ENCODE measurements at places on chromosomes 1 and 21. TPM values are rescaled to one million over a fixed set of nuclear protein-coding genes. Genes with fewer than 3 reads are reported as not detected.

FCRL2 gene
- not detected for total RNA-seq

METTL13 gene
- total RNA-seq = 32.2 TPM

CYP4A11 gene
- not detected for total RNA-seq

C8B gene
- not detected for total RNA-seq

TSSK3 gene
- total RNA-seq = 3.9 TPM

MAP1LC3C gene
- 1.2 TPM for total RNA-seq

TMPRSS2 gene
- 0.61 TPM for total RNA-seq

NFASC gene
- not detected for total RNA-seq

LMX1A gene
- not detected for total RNA-seq

F5 gene
- not detected for total RNA-seq

ARHGAP29 gene
- total RNA-seq = 123 TPM

ZFP69B gene
- total RNA-seq = 3.7 TPM

DNA sequence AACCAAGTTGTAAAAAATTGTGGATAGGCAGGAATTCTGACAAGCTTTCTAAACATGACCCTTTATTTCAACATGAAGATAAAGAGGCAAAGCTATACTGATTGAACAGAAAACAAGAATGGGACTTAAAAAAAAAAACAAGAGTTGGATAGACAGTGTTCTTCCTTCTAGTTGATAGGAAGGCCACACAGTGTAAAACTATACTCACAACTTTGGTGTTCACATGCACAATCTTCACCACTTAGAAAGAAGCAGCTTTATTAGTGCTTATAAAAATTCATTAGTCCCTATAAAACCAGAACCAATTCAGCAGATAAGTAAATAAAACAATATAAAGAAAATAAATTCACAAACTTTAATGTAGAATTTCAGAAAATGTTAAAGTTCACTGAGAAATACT is 101.8 kb downstream of the AKT3 start:
- DNase-seq = no peak

GRCh38 chr1:43836267-43836951 is 97.2 kb upstream of the ARTN start:
- DNase-seq = peak; percentile 68

- DNase-seq = no peak
Observed at GRCh38 chr1:68331117-68331865, 99.0 kb upstream of the WLS start.

DNA sequence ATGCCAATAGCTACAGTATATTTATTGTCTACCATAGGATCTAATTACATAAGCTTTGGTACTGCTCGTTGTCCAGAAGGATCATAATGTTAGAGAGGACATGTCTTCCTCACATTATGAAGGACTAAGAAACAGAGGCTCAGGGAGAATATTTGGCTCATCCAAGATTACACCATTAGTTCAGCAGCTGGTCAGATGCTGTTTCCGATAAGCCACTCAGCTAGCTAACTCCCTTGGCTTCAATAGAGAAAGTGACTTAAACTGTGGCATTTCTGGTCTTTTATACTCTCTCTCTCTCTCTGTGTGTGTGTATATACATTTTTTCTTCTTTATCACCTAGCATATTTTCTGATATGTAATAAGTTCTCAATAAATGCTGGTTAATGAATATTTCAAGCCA is 70.4 kb downstream of the DDR2 start:
- no peak for DNase-seq

GRCh38 chr1:17654519-17654918 is 100.6 kb upstream of the ACTL8 start:
- no peak for DNase-seq

DNA sequence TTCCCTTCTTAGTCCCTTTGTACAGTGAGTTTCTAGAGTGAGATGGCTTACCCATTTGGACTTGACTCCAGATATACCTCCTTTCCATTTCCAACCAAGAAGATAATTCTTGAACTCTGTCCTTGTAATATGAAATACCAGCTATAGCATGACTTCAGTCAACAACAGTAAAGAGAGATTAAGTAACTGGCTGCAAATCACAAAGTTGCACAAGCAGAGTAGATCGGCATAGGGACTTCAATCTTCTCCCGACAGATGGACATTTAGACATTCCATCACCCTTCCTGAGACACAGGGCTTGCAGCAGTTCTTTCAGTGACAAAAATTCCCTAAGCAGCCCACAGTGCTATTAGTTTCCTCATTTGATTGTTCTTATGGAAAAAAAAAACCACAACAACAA is 44.6 kb downstream of the JAK1 start:
- no peak for DNase-seq

GRCh38 chr1:239389703-239390102 is 3.3 kb downstream of the CHRM3 start:
- no peak for DNase-seq

DNA sequence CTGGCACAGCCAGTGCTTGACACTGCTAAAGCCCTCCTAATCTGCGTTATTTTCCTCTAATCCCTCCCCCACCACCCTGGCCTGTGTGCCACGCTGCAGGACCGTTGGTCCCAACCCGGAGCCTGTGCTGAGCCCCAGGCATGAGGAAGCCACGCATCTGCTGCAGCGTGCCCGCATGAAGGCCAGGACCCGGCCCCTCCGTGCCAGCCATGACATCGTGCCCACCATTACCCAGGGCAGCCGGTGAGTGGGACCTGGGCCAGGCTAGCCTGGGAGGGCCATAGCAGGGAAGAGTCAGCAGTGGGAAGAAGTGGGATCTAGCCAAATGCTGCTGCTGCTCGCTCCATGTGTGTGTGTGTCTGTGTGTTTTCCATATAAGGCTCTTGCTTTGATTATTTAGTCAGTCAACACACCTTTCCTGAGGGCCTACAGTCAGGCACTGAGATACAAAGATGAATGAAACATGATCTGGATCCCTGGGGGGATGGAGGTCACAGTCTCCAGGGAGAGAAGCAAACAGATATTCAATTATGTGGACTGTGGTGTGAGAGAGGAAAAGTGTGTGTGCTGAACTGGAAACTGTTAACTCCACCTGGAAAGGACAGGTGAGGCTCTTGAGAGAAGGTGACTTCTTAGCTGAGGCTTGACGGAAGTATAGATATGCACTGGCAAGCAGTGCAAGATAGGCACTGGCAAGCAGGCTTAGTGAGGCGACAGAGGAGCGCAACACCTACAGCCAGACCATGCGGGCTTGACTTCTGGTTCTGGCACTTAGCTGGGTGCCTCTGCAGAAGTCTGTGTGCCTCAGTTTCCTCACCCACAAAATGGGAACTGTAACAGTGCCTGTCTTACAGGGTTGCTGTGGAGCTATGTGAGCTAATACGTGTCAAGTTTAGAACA is 15.9 kb downstream of the KIAA1614 start:
- DNase-seq = no peak

- DNase-seq = no peak
Observed at GRCh38 chr1:30043731-30044408, 679.5 kb downstream of the MATN1 start.

DNA sequence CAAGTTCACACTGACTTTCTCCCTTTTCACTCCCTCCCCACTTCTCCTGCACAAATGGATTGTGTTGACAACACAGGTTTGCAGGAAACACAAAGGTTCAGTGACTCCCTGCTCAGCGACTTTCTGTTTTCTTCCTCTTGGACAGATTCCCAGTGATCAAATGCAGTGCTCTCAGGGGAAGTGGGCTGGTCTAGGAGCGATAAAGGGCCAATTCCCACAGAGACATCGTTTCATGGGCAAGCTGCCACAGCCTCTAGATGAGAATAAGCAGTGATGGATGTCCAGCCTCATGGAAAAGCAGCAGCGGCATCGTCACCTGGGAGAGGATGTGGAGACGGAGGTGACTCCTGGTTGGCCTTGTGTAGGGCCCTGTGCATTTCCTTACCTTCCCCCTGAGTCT is 30.6 kb downstream of the FYB2 start:
- DNase-seq = no peak

DNA sequence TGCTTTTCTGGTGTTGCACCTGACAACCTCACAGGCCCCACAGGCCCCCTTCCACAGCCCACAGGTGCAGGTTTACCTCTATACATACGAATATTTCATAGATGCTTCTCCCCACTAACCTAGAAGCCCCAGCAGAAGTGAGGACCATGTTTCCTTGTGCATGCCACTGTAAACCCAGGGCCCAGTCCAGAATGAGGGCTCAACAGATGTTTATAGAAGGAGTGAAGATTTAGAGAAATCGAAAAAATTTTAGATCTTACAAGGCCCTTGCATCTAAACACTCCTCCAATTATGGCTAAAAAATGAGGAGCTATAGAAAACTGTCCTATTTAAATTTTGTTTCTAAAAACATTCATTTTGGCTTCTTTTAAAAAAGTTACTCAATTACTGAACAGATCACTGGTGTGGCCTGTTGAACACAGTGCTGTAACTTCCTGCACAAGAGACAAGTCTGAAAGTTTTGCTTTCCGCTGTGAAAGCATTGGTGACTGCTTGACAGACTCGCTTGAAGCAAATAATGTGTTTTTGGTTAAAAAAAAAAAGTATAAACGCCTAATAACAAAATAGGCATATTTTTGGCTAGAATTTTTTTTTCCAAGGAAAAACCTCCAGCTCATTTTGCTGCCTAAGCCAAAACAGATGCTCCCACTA is 1.2 kb downstream of the ABCB10 start:
- no peak for DNase-seq

- DNase-seq = no peak
Observed at GRCh38 chr1:87956750-87957149, 628.1 kb downstream of the LMO4 start.

- DNase-seq = no peak
Observed at GRCh38 chr1:214120191-214120590, 132.4 kb downstream of the PROX1 start.

GRCh38 chr21:20802631-20803260 is 195.5 kb upstream of the NCAM2 start:
- no peak for DNase-seq

- no peak for DNase-seq
Observed at GRCh38 chr1:226990133-226990716, 50.1 kb downstream of the COQ8A start.

GRCh38 chr1:95041491-95042165 is 31.1 kb downstream of the ALG14 start:
- peak; percentile 61 for DNase-seq

DNA sequence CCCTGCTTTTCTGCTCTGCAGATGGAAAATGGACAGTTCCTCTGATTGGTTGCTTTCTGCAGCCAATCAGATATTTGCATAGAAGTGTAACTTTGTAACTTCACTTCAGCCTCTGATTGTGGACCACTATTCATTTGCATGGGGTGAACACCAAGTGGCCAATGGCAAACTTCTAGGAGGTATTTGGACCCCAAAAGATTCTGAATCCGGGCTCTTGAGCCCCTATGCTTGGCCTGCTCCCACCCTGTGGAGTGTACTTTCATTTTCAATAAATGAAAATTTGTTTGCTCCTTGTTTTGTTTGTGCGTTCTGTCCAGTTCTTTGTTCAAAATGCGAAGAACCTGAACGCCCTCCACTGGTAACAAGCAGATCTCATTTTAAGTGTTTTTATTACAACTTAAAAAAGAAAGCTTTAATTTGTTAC is 6.4 kb upstream of the GSTM4 start:
- peak; percentile 26 for DNase-seq

GRCh38 chr1:243253211-243253925 is 1.7 kb downstream of the CEP170 start:
- no peak for DNase-seq

DNA sequence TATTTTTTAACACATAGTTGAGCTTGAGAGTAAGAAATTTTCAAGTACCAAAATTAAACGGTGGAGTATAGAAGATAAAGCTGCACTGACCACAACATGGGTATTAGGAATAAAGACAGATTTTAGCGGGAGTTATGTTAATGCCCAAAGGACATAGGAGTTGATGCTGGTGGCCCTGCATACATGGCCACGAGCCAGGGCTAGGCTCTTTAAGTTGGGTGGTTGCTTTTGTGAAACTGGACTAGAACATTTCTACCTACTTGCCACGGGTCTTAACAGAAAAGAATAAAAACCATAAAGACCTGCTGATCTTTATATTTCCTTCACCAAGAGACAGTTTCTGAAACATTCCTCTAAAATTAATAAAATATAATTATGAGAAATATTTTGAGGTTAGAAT is 14.9 kb downstream of the EDEM3 start:
- no peak for DNase-seq

- DNase-seq = no peak
Observed at GRCh38 chr1:246081138-246081702, 425.9 kb downstream of the SMYD3 start.

- DNase-seq = peak; percentile 25
Observed at GRCh38 chr1:234842726-234843641, 233.0 kb upstream of the IRF2BP2 start.

GRCh38 chr1:50929376-50929958 is 30.6 kb downstream of the FAF1 start:
- no peak for DNase-seq

- no peak for DNase-seq
Observed at GRCh38 chr1:57741521-57741920, 317.7 kb upstream of the DAB1 start.

- no peak for DNase-seq
Observed at GRCh38 chr1:30658014-30658336, 65.4 kb downstream of the MATN1 start.

DNA sequence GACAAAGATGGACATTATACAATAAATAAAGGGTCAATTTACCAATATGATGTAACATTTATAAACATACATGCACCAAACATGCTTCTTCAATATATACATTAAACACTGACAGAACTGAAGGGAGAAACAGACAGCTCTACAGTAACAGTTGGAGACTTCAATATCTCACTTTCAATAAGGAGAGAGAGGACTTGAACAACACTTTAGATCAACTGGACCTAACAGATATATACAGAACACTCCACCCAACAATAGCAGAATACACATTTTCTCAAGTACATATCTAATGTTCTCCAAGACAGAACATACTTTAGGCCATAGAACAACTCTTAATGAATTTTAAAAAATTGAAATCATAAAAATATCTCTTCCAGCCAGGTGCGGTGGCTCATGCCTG is 50.6 kb upstream of the TTC39A start:
- no peak for DNase-seq

- DNase-seq = no peak
Observed at GRCh38 chr1:168396508-168396907, 115.8 kb downstream of the TBX19 start.

DNA sequence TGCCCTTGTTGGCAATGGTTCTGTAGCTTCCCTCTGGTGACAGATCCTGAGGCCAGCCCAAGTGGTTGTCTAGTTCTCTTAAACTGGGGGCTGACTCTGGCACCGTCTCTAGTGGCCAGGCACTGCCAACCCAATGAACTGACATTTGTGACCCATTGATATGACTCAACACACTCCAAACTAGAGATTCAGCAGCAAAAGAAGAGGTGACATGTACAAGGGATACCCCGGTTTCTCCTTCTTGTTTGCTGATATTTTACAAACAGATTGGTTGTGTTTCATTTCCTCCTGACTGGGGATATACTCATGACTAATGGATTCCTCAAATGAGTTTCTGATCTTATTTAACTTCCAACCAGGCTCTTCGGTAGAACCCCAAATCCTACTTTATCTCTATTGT is 65.9 kb upstream of the DNAJC6 start:
- DNase-seq = no peak

- DNase-seq = no peak
Observed at GRCh38 chr1:175024773-175025172, 1.5 kb upstream of the MRPS14 start.

DNA sequence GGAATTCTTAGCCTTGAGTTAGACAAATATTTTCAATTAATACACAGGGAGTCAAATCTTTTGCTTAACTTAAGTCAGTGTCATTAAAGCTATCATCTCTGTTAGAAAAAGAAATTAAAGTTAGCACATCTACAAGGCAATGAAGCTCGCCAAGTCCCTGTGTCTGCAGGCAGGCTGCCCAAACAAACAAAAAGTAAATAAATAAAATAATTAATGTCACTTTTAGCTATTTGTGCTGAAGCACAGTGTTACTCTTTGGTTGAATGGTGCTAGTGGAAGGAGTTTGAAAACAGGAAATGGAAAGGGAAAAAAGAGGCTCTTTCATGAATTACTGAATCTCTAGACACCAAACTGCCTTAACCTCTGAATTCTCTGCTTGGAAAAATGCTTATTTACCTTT is 37.1 kb upstream of the COL11A1 start:
- DNase-seq = no peak
